ENCODE measurements at places on chromosomes 5 and 9.

GRCh38 chr5:65475895-65476294 lies 5.8 kb downstream of the ADAMTS6 start:
- DNase-seq: no peak

GRCh38 chr5:90994796-90995195 lies 388.3 kb downstream of the ARRDC3 start:
- DNase-seq: no peak

DNA sequence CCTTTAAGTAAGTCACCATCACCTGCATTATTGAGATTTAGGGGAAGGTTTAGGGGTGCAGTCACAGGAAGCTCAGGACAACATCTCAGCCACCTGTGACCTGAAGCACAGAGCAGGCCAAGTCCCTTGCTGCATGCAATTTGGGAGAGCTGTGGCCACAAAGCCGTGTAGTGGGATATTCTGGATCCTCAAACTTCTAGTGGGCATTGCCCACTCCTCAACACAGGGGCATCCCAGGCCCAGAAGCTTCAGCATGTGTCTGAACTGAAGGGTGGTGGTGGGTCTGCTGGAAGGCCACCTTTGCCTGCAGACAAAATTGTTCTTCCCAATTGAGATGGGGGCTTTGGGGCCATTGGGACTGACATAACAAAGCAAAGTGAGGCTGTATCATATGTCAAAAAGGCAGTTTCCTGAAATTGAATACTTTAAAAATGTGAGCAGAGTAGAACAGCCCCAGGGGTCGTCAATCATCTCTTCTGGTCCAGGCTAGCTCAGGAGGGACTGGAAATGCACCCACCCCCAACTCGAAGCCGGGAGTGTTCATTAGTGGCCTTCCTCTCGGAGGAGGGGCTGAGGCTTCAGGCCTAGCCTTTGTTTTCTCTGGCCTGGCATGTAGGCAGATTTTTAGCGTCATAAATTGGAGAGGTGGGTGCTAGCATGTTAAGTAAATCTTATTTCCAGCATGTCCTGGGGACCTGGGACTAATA lies 2.8 kb upstream of the GADD45G start:
- peak; percentile 8 for DNase-seq

DNA sequence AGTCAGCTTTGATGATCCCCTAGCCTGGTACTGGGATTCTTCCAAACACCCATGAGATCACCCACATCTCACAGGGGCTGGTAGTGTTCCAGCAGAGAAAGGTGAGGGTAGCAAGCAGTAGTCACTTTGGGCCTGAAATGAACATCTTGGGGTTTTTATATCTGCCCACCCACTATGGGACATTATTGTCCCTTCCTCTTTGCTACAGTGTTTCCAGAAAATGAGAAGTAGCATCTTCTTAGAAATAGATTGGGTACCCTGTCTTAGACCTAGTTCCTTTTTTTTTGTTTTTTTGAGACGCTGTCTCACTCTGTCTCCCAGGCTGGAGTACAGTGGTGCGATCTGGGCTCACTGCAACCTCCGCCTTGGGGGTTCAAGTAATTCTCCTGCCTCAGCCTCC lies 249.2 kb upstream of the ANKRD55 start:
- no peak for DNase-seq

DNA sequence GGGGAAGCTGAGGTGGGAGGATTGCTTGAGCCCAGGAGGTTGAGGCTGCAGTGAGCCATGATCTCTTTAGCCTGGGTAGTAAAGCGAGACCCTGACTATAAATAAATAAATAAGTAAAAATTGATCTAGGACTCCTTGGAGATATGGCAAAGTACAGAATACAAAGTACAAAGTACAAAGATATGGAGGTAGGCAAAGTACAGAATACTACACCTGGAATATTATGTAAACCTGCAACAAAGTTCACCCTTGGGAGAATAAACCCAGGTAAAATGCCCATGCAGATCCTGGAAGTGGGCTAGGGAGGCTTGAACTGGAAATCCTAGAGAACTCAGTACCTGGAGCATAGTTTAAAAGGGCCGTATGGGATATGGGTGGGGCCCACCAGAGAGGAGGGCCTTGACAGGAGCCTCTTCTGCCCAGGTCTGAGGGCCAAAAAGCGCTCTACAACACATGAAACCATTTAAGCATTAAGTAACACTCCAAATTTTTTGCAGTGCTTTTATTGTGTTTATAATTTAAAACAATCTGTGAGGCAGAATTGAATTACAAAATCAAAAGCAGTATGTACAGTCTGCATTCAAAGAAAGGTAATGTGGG lies 20.7 kb downstream of the TTC1 start:
- no peak for DNase-seq

DNA sequence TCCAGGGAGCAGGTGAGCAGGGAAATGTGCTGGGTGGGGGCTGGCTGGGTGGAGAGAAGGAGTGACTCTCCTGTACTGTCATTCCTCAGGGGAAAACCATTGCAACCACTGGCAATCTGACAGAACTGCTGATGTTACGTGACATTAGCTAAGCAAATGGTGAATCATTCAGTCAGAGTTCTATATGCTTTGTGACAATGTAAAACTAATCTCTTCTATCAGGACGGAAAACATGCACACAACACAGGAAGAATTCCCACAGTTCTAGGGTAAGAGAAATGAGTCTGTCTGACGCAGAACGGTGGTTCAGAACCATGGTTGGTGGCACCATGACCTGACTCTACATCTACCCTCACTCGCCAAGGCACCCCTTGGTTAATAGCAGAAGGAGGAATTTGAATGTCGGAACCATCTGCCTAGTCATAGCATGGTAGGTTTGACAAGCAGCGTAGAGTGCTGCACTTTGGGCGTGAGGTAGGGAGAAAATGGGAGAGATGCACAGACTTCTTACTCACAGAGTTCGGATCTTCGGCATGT lies 243.6 kb upstream of the PANK3 start:
- DNase-seq: no peak

DNA sequence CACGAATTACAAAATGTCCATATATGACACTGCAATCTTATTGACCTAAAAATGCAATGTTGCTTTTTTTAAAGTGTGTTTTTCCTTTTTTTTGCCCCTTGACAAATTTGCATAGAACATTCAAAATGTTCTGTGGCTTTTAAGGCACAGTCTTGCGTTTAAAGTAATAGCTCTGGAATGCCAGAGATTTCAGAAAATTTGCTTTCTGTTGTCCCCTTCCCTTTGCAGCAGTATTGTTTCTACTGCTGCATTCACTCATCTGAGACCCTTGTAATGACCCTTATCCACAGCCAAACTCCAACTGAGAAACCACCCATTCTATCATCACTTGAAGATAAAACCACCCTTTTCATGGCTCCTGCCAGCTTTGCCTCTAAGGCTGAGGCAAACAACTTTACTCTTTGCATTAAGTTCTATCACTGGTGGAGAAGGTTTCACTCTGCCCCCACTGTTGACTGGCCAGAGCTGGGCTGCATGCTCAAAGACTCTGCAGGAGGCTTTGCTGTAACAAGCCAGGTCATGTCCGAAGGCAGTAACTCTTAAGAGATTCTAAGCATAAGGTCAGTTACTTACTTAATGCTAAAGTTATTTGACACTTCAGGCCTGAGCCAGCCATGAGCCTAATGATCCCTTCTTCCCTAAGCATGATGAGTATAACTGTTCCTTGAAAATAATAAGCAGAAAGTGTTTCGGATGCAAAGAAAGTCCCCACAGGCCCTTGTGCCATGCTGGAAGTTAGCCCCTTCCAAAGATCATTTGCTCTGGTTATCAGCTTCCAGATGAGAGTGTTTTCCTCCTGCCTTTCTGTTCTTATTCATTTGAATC lies 101.9 kb downstream of the CD180 start:
- peak; percentile 26 for DNase-seq

DNA sequence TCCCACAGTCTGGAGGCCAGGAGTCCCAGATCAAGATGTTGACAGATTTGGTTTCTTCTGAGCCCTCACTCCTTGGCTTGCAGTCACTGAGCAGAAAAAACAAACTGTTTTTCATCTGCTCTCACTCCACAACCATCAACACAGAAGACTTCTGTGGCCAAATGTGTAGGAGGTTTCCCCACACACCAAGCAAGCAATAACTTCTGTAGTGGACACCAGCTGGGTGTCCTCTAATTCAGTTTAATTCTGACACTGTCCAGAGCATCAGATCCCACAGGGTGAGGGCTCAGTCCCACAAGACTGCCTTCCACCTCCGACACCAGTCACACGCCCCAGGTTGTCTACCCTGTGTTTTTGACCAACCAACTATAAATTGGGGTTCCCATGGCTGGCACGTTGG lies 209.9 kb downstream of the AOPEP start:
- DNase-seq: no peak

DNA sequence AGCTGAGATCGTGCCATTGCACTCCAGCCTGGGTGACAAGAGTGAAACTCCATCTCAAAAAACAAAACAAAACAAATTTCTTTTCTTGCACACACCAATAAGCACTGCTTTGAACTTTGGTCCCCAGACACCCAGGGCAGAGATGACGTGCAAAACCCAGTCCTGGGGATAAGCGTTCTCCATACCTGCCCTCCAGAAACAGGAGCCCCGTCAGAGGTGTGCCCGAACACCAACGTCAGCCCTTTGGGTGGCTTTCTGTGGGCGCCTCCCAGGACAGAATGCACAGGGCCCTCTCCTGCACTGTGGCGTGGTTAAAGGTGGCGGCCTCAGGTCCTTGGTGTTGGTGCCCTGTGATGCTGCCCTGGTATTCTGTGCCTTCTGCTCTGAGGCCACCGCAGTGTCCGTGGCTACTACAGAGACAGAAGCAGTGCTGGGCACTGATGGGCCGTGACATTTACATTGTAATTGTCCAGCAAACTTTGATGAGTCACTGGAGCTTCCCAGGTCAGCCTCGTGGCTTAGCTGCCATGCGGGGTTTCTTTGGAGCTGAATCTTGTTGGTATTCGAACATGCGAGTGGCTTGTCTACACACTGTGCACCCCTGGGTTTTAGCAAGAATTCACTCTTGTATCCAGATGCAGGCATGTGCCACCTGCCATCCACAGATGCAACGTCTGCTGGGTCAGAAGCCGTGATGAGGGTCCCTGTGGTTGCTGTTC lies 9.8 kb downstream of the PPP1R26 start:
- DNase-seq: no peak

DNA sequence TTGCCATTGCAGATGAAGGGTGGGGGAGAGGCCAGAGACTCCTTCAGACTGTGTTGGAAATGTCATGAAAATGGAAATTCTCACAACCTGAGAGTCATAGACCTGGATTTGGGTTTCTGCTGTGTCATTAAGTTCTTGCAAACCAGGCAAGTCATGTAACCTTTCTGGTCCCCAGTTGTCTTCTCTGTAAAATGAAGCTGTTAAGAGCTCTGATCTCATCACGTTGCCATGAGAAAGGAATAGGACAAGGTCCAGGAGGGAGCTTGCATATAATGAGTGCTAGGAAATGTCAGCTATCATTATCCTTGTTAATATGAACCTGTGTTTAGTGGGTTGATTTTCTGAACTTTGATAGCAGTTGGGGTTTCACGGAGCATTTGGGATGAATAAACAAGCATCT lies 59.1 kb downstream of the FGF1 start:
- DNase-seq: no peak

DNA sequence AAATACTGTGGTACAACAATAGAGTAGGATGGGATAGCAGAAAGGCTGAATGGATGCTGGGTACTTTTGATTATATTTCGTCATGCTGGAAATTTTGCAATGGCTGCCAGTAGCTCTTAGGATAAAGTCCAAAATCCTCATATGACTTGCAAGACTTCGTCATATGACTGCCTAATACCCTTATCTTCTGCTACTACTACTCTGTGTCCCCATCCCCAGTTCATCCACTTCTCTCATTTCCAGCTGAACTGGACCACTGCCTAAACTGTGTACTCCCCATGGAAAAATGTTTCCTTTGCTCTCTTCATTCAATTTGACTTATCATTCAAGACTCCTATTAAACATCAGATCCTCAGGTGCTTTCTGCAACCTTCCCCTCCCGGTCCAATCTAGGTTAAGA lies 212.9 kb downstream of the BRINP1 start:
- DNase-seq: no peak

GRCh38 chr9:27473111-27473529 lies 51.0 kb upstream of the IFNK start:
- DNase-seq: peak; percentile 55

DNA sequence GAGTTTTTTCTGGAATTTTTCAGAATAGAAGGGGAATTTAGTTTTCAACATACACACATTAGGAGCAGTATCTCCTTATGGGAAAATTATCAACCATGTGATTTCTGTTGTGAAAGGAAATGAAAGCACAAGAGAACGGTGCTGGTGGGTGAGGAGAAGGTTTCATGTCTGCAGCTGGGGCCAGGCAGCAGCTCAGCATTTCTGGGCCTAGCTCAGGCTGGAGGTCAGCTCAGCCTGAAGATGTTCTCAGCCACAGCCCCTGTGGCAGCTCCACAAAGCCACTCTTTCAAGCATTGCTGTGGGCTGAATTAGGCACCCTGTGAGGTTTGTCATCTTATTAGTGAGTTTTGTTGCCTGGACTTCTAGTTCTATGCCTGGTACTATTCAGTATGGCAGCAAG lies 90.3 kb downstream of the DIRAS2 start:
- DNase-seq: no peak

DNA sequence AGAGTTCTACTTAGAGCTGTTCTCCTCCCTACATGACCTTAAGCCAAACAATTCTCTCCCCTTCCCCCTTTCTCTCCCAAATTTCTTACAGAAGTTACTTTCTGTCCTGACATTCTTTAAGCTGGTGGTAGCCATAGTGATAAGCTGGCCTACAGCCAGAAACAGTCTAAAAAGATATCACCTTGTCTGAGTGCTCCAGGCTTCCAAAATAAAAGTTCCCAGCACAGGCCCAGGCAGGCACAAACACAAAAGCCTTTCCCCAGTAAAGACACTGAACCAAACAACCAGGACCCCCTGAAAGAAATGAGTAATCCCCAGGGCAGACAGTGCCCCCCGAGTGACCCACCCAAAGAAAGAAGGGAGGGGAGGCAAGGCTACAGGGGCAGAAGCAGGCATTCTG lies 19.2 kb downstream of the SIL1 start:
- DNase-seq: no peak

DNA sequence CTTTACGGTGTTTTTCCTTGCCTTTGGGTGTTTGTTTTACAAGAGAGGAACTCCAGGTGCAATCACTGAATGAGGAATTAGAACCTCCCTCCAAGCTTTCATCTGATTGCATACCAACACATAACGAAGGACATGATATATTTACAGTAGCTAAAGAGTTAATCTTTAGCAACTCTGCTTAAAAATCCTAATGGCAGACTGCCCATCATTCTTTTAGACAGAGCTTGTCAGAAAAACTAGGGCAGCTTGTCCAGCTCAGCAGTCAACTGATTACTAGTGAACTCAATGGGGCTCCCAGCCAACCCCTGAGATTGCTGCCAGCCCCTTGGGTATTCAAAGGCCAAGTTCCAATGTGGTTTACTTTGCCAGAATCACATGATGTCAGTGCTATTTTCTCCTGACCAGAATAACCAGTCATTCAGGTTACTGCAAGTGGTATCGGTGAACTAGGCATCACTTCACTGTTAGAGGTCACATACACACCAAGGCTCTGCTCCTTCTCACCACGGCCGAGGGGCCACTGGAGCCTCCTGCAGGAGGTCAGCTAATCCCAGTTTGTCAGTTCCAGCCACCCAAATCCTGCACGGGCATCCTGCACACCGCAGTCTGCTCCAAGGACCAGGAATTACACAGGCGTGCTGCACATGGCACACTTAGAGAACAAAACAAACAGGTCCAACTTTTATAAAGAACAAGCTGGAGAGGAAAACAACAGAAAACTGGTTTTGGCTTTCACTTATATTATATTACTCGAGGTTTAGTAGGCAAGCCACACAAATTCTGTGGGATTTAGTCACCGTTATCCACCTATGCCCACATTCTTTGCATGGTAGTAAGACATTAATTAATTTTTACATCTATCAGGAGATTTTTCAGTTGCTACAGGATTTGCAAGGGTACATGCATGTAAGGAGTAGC lies 62.5 kb downstream of the NFIB start:
- peak; percentile 53 for DNase-seq
